GM04504 (cell line): ENCODE measurements at places on chromosomes 4 and X.

GRCh38 chr4:118683513-118683912, 1.7 kb upstream of the METTL14 start:
- DNase-seq, result no peak

- no peak for DNase-seq
Observed at GRCh38 chr4:53921856-53922255, 142.5 kb downstream of the CHIC2 start.

DNA sequence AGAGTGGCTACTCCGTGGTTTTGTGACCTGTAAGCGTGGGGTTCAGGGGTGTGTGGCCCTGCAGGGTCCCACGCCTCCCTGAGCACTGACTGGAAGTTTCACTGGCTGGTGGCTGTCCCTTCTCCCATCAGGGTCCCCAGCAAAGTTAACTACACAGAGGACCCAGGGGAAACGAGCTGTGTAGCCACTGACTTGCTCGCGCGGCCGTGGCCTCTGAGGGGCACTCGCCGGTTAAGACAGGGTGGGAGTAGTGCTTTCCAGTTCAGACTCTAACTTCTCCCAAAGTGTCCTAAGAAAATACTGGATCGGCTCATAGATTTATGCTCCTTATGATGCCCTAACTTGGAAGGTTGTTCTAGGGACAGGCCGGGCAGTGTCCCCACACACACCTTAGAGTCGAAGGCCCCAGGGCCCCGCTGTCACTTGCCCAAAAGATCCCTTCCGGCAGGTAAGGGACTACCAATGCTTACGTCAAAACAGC, 28.2 kb downstream of the NELFA start:
- DNase-seq, result no peak

DNA sequence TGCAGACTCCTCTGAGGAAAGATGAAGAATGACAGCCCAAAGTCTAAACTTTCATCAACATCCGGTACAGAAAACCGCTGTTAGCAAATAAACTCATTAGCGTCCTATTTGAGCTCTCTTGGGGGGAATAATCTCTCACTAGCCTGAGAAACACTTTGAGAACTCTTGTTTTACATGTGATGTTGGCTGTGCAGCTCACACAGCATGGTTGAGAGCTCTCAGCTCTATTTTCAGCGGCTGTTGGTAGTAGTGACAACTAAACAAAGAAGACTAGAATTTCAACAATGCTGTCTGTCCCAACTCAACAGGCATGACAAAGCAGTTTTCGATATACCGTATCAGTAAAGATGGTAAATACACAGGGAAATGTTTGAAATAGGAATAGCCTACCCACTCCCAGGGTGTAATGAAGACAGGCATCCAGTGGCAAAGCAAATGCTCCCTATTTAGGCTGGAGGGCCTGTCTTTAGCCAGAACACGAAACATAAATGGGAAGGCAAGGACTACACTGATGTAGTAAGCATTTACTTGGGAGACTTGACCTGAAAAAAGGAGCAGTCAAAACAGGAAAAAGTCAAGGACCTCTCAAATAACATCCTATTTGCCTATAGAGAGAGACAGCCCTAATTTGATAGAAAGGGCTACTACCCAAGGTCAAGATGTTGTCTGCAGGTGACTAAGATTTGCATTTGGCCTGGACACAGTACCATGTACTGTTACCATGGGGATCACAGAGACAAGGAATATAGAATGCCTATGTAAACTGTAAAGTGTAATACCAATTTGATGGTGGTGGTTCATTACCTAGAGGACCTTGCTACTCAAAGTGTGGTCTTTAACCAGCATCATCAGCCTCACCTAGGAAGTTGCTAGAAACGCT, 60.4 kb downstream of the PPEF2 start:
- DNase-seq, result no peak

- no peak for DNase-seq
Observed at GRCh38 chr4:96154676-96155075, 314.8 kb downstream of the PDHA2 start.

DNA sequence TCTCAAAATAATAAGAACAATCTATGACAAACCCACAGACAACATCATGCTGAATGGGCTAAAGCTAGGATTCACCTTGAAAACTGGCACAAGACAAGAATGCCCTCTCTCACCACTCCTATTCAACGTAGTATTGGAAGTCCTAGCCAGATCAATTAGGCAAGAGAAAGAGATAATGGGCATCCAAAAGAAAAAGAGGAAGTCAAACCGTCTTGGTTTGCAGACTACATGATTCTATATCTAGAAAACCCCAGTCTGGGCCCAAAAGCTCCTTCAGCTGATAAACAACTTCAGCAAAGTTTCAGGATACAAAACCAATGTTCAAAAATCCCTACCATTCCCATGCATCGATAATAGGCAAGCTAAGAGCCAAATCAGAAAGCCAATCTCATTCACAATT, 59.0 kb downstream of the CHM start:
- no peak for DNase-seq
